ENCODE measurements at places on chromosomes 5 and 9. TPM values are rescaled to one million over a fixed set of nuclear protein-coding genes. Genes with fewer than 3 reads are reported as not detected.

COQ4 gene
- total RNA-seq = 33.6 TPM

- peak; percentile 34 for DNase-seq
These were observed 148.2 kb downstream of the COX7C start for GRCh38 chr5:86765778-86766502.

DNA sequence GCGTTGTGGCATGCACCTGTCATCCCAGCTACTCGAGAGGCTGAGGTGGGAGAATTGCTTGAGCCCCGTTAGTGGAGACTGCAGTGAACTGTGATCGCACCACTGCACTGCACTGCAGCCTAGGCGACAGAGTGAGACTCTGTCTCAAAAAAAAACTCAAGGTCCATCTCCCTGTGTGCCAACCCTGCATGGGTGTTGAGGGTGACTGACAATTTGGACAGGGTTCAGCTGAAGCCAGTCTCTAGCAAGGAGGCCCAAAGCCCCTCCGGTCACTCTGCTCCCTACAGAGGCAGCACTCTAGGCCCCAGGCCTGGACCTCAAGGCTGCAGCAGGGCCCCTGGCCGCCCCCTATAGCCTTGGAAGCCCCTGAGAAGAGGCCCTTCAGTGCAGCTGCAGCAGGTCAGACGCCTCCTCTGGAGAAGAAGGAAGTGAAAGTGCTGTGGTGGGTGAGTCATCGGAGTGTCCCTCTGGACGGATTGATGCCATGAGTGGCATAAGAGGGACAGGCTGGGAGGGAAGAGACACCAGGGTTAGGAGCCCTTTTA lies 39.2 kb upstream of the NEK6 start:
- no peak for DNase-seq

DNA sequence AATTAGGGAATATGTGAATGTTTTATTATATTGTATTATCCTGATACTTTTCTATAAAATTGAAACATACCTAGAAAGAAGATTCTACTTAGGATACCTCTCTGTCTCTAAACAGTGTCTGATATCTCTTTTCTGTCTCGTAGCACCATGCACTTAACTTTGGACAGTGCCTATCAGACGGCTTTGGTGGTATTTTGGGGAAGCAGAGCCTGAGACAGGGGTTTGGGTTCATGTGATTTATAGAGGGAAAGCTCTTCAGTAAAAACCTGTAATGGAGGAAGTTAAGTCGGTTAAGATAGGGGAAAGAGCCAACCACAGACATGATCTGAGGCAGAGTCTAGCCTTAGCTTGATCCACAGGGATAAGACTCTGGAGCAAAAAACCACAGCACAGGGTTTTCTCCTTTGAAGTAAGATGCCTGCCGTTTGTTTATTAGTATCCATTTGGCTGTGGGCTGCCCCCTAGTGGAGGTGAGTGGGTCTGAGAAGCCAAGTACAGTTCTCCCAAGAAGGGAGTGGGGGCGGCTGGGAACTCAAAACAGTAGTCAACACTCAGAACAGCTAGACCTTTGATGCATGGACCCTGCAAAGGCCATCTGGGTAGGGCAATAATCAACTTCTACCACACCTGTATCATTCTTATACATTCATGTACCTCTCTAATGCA lies 141.2 kb upstream of the ASTN2 start:
- peak; percentile 10 for DNase-seq

GRCh38 chr5:140372971-140373487 lies 13.0 kb downstream of the SLC4A9 start:
- peak; percentile 67 for DNase-seq

- peak; percentile 53 for DNase-seq
These were observed 1.3 kb upstream of the NIPBL start for GRCh38 chr5:36875051-36875789.

GRCh38 chr9:108182270-108182669 lies 673.5 kb downstream of the ACTL7B start:
- no peak for DNase-seq

DNA sequence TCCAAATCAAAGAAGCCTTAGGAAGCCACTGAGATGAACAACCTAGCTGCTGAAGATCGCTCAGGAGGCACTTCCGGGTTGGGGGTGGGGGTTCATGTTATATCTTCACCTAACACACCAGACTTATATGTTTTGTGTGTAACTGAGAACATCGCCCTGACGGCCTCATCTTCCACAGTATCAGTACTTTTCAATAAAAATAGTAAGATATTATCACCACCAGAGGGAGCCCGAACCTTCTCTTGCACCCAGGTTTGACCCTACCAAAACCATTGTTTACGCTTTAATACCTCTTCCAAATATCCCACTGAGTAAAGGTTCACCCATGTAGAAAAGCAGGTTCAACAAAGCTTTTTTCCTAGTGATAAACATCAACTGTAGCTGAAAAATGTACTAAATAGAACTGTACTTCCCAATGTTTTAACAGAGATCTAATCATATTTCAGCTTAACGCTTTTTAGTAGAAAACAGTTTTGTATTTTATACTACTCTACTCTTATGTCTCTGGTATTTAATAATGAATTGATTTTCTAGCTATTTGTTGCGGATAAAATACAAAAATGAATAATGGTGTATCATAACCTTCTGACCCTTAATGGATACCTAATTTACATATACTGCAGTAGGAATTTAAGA lies 244.0 kb downstream of the EPB41L4A start:
- no peak for DNase-seq

LCN1 gene
- total RNA-seq = not detected

- DNase-seq = no peak
These were observed 128.9 kb upstream of the IL12B start for GRCh38 chr5:159459132-159459627.

- no peak for DNase-seq
These were observed 113.9 kb upstream of the BRINP1 start for GRCh38 chr9:119483153-119483552.

GRCh38 chr9:112050544-112051475 lies 124.3 kb downstream of the SUSD1 start:
- DNase-seq = no peak

TTF1 gene
- total RNA-seq = 8.5 TPM

SPACA9 gene
- 3.1 TPM for total RNA-seq

- DNase-seq = no peak
These were observed 190.2 kb downstream of the TRPM6 start for GRCh38 chr9:74697535-74697934.

- DNase-seq = peak; percentile 90
These were observed 6.4 kb downstream of the SLC34A1 start for GRCh38 chr5:177390363-177391300.

GRCh38 chr9:113205432-113205831 lies 15.6 kb downstream of the FKBP15 start:
- no peak for DNase-seq

DNA sequence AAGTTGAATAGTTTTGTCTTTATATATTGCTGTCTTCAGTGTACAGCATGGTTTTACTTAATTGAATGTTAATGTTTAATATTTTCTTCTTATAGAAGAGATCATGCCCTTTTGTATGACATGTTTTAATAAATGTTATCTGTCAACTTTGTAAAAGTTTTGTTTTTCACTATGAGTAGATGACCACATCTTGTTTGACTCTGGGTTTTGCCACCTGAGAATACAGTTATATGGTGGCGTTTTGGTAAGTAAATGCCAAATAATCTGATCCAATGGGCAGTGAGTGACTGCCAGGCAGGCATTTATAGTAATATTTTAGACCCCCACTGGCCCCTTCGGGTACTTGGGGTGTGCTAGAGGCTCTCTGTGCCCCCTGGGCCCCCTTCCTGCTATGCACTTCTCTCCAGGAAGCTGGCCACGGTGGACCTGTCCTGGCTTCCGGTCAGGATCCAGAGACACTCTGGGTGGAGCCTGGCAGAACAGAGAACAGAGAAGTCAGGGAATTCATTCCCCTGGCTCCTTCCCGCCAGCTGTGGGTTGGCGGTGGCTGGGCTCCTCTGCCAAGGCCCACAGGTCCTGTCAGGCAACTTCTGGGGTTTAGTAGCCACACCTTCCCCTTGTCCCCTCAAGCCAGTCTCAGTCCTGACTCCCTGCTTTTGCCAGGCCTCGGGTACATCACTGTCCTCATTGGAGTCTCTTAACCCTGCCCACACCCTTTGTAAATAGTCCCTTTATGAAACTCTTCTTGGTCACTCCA lies 22.2 kb upstream of the ZBTB34 start:
- no peak for DNase-seq

SLCO6A1 gene
- not detected for total RNA-seq

DNA sequence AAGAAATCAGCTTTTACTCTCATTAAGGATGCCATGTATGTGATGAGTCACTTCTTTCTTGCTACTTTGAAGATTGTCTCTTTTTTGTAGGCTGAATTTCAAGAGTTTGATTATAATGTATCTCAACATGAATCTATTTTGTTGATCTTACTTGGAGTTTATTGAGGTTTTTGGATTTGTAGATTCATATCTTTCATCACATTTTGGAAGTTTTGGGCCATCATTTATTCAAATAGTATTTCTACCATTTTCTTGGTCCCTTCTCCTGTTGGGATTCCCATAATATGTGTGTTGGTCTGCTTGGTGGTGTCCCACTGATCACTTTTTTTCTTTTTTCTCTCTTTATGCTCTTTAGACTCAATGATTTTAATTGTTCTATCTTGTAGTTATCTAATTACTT lies 116.3 kb downstream of the CNTLN start:
- no peak for DNase-seq

- no peak for DNase-seq
These were observed 208.0 kb upstream of the ANKRD55 start for GRCh38 chr5:56440871-56441740.

SH3RF2 gene
- 0.09 TPM for total RNA-seq

RABL6 gene
- total RNA-seq = 42.2 TPM

BTNL8 gene
- total RNA-seq = not detected

GRCh38 chr5:126851501-126852011 lies 74.6 kb downstream of the LMNB1 start:
- DNase-seq = no peak
